Common myeloid progenitor, CD34-positive (primary cell): ENCODE measurements at places on chromosomes 6 and 20.

GRCh38 chr6:147065786-147066185 lies 138.4 kb upstream of the STXBP5 start:
- DNase-seq: no peak

DNA sequence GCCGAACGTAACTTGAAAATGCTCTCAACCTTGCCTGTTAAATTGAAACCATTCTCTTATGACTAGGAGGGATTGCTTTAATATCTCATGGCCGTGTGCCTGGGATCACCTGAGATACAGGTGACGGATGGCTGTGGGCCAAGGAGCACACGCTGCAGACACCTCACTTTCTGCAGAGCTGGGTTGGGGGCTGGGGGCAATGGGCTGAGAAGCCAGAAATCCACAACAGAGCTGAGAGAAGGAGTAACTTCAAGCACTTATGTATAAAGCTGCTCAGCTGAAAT lies 170.9 kb downstream of the DTNBP1 start:
- no peak for DNase-seq

DNA sequence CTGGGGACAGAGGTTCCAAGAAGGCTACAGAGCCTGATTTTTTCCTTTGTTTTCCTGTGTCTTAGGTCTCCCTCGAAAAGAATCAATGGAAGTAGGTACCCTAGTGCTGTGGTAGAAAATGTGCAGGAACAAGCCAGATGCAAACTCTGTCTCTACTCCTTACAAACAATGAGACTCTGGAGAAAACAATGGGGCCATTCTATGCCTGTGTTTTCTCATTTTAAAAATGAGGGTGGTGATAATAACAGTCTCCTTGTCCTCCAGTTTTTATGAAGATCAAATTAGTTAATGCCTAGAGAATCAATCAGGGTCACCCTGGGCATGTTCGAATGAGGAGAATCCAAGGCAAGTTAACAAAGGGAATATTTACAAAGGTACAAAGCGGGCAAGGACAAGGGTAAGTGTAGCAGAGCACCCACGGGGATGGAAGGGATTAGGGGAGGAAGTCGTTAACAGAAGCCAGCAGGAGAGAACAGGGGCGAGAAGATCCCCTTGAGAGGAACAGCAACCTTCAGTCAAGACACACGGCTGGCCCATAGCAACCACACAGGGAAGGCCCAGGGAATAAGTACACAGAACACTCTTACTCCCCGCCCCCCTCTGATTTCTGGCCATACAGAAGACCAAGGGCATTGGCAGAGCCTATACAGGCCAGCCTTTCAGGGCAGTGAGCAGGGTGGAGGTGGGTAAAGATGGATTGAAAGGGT lies 342.8 kb downstream of the PTPRT start:
- DNase-seq: no peak

- DNase-seq: peak; percentile 94
Measured at GRCh38 chr20:63894358-63895201, at the start of gene DNAJC5. Gene DNAJC5, plus strand, starts transcription at chr20:63895126. Its CDS starts 33,220 bp downstream, at chr20:63928346.

DNA sequence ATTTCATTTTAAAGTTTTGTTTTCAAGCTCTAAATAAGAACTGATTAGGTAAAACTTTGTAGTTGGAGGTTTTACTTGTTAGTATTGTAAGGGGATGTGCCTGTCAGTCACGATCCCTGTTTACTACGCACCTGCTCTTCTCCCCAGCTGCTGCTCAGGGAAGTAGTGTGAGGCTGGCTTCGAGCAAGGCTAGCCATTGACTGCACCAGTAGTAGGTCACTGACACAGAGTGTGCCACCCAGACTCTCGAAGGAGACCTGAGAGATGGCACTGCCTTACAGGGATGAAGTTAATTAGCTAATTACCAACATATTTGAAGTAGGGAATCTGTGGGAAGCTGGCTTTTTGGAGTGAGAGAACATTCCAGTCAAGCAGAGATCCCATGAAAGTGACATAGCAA lies 89.2 kb downstream of the DNAH8 start:
- DNase-seq: no peak

DNA sequence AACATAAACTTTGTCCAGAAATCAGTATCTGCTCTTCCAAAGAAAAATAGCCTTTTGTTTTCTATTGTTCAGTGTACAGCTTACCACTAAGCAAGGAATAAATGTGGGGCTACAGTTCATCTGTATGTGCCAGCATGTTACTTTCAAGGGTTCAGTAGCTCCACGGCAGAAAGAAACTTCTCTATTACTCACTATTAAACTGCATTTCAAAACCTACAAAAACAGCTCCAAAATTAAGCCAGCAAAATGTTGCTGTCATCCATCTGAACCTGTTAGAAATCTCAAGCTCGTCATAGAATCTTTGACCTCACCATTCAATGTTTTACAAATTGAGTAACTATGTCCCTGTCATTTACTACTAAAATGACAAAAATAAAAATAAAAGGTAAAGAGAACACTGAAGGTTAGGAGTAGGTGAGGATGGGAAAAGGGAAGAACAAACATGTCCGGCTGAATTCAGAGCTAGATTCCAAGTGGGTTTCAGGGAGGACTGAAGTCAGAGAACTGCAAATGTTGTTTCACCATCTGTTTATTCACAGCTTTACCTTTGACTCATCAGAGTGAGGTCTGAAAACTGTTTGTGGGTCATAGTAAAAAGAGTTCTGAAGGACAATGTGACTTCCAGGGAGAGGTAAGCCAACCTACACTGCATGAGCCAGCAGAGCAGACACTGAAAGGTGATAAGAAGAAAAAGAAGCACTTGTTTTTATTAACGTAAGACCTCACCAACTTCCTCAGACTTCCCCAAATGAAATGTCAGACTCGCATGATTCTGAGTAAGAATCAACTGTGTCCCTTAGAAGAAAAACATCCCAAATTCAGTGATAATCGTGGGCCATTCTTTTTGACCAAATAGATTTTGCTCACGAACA lies 62.0 kb downstream of the ATXN1 start:
- peak; percentile 88 for DNase-seq

- no peak for DNase-seq
Measured at GRCh38 chr6:38151580-38152500, 332.3 kb downstream of the ZFAND3 start.

DNA sequence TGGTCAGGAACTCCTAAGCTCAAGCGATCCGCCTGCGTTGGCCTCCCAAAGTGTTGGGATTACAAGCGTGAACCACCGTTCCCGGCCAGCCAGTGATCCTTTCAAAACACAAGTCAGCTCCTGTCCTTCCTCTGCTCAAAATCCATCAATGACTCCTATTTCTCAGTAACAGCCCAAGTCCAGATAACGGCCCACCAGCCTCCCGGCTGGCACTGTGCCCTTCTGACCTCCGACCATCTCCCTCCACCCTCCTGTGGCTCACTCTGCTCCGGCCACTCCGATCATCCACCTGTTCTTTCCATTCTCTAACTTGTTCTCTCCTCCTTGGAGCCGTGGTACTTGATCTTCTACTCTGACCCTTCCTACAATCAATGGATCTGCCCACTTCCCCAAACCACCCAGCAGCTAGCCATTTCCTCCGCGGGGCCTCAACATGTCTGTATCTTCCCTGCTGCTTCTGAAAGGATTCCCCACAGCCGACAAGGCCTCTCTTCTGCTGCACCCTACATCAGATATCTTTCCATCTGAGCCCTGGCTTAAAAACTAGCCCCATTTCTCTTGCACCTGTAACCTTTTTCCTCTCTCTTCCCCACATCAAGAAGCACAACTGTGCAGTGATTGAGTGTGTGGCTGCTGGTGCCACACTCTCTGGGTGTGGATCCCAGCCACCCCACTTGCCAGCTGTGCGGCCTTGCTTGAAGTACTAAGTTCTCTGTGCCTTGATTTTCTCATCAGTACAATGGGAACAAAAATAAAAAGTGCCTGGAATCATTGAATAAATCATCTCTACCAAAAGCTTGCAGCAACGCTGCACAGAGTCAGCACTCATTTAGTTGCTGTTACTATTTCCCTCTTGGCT lies 6.1 kb upstream of the ZMYND8 start:
- no peak for DNase-seq

DNA sequence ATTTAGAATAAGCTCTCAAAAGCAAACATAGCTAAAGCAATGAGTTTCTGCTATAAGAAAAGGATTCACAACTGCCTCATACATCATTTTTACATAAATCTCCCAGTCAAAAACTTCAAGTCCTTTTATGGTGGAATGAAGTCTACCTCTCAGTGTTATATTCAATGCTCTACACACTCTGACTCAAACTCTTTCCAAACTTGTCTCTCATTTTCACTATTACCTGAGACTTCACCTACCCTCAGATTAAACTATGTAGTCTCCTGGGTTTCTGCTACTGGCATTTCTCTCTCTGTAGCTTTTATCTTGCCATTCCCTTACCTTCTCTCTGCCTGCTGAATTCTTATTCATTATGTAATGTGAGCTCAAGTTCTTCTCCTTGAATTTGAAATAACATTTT lies 11.4 kb downstream of the KIAA0408 start:
- DNase-seq: no peak

GRCh38 chr20:56443654-56444540 lies 24.5 kb upstream of the RTF2 start:
- DNase-seq: no peak

DNA sequence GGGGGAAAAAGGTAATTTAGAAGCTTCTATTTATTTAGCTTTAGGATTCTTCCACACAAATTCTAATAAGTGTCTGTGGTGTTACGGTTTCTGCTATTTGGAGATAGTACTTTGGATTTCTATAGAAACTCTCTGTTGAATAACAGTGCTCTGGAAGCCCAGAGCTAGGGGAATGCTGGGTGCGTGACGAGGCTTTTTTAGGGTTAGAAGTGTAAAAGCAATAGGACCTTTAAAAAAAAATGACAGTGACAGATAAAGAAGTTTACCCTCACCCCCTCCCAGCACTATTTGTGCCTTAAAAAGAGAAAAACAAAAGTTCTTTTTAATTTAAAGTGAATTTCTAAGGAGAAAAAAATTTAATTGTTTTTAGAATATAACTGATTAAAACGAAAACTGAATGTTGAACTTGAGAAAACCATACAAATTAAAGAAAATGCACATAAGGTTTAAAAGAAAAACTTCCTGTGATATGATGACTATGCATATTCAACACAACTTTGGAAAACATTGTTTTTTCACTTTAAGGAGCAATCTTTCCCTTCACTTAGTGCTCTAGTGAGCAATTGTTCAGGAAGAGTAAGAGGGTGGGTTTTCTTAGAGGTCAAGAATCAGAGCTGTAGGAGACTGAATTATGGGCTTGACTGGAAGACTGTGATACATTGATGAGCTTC lies 89.6 kb upstream of the RIPOR2 start:
- no peak for DNase-seq

- no peak for DNase-seq
Measured at GRCh38 chr20:18166950-18167349, 29.3 kb downstream of the KAT14 start.

GRCh38 chr20:47487175-47487917 lies 14.3 kb upstream of the NCOA3 start:
- peak; percentile 93 for DNase-seq

GRCh38 chr6:42629845-42630244 lies 66.0 kb downstream of the UBR2 start:
- DNase-seq: no peak

- no peak for DNase-seq
Measured at GRCh38 chr20:50345712-50346373, 155.2 kb downstream of the CEBPB start.

GRCh38 chr6:90177544-90178383 lies 118.9 kb downstream of the BACH2 start:
- DNase-seq: no peak

GRCh38 chr6:134732763-134733162 lies 217.1 kb downstream of the ALDH8A1 start:
- no peak for DNase-seq

DNA sequence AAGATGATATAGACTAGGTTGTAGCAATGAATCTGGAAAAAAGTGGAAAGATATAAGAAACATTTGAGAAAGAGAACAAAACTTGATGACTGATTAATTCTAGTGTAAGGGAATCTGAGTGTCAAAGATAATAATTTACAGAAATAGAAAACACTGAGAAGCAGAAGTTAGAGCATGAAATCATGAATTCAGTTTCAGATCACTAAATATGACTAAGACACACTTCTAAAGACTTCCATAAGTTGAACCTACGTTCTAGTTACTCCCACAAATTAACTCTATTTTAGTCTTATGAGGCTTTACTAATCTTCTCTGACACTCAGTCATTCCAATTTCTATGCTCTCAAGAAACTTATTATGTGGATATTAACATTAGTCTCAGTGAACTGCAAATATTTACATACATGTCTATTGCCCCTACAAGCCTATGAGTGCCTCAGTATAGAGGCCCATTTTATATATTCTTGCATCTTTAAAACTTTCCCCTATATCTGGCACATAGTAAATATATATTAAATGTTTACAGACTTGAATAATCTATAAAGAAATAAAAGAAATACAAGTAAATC lies 30.4 kb downstream of the IBTK start:
- no peak for DNase-seq

DNA sequence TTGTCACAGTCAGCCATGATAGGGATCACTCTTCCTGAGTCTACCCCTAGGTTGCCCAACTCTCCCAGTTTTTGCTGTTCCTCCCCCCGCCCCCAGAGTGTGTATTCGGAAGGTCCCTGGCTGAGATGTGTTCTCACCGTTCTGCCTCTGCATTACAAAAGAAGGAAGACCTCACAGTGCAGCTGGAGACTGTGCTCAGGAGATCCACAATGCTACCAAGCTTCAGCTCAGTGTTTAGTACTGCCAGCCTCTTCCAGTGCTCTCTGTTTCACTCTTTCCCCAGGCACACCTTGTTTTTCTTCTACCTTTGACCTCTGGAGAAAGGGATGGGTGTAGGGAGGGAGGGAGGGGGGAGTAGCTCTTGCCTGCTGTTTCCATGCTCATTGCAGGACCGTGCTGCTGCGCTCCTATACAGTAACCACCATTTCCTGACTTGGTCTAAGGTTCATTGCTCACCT lies 13.4 kb upstream of the MOCS1 start:
- DNase-seq: no peak

- DNase-seq: no peak
Measured at GRCh38 chr6:108846628-108847027, 1.6 kb upstream of the ARMC2 start.

DNA sequence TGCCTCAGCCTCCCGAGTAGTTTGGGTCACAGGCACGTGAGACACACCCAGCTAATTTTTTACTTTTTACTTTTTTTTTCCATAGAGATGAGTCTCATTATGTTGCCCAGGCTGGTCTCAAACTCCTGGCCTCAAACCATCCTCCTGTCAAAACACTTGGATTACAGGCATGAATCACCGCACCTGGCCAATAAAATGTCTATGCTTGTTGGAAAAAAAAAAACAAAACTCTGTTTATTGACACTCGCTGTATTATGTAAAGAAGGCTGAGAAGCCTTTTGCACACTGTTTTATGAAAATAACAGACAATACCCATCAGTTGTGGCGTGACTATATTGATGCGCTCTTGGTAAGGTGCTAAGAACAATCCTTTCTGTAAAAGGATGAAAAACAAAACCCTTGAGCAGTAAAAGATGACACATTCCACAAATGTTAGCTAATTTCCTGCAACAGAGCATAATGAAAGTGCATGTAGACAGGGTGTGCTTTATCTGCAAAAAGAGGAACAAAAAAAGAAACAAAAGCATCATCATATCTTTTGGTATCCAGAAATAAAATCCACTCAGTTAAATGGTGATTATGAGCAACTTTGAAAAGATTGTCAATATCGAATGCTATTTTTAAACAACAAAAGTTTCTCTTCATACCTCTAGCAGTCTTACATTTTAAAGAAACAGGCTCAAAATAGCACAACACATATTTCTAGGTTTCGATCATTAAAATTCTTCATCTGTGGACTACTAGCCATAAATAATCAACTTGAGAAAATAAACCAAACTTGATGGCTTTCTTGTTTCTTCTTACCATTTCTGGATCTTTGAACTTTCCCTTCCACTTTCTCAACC lies 108.3 kb upstream of the PHACTR1 start:
- peak; percentile 66 for DNase-seq
